ENCODE measurements at places on chromosomes 3 and 15. TPM values are rescaled to one million over a fixed set of nuclear protein-coding genes. Genes with fewer than 3 reads are reported as not detected.

- peaks cover 61% of the 10 kb centered on the region for H3K36me3 ChIP-seq
- H3K27me3 ChIP-seq: no peaks in the 10 kb centered on the region
- DNase-seq: no peak
Measured at GRCh38 chr15:64865998-64866520, 24.3 kb downstream of the PLEKHO2 start.

- no peaks in the 10 kb centered on the region for H3K36me3 ChIP-seq
- no peak overlapping the region for H3K27ac ChIP-seq
- H3K27me3 ChIP-seq: no peaks in the 10 kb centered on the region
Measured at GRCh38 chr3:109257269-109257668, 59.0 kb downstream of the DPPA2 start.

GRCh38 chr3:21752749-21753347 lies 1.8 kb upstream of the ZNF385D start:
- H3K4me1 ChIP-seq: no peaks in the 10 kb centered on the region
- no peak for DNase-seq
- no peak overlapping the region for H3K27ac ChIP-seq

GRCh38 chr3:133769536-133769935 lies 23.3 kb downstream of the TF start:
- H3K36me3 ChIP-seq: no peaks in the 10 kb centered on the region
- DNase-seq: no peak
- no peaks in the 10 kb centered on the region for H3K4me1 ChIP-seq
- no peak overlapping the region for H3K4me3 ChIP-seq
- no peak overlapping the region for H3K27ac ChIP-seq
- no peaks in the 10 kb centered on the region for H3K27me3 ChIP-seq

DNA sequence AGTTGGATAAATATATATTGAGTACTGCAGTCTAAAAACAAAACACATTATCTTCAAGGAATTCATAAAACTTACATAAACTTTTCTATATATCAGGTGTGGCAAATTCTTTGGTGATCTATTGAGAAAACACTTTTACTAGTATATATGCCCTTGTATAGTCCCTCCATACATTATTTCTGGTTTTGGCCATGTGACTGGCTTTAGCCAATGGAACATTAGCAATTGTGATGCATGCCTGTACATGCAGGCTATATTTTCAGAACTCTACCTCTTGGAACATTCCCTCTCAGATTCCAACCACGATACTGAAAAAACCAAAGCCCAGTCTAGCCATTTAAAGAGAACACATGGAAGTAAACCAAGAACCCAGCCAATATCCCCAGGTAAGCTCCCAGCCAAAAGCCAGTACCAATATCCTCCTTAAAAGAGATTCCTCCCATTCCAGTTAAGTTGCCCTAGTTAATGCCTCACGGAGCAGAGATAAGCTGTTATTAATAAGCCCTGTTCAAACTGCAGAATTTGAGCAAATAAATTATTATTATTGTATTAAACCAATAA lies 152.8 kb downstream of the NEK10 start:
- no peaks in the 10 kb centered on the region for H3K27me3 ChIP-seq
- H3K4me1 ChIP-seq: no peaks in the 10 kb centered on the region
- H3K36me3 ChIP-seq: no peaks in the 10 kb centered on the region
- no peak for DNase-seq
- H3K4me3 ChIP-seq: no peak overlapping the region
- H3K27ac ChIP-seq: no peak overlapping the region

DNA sequence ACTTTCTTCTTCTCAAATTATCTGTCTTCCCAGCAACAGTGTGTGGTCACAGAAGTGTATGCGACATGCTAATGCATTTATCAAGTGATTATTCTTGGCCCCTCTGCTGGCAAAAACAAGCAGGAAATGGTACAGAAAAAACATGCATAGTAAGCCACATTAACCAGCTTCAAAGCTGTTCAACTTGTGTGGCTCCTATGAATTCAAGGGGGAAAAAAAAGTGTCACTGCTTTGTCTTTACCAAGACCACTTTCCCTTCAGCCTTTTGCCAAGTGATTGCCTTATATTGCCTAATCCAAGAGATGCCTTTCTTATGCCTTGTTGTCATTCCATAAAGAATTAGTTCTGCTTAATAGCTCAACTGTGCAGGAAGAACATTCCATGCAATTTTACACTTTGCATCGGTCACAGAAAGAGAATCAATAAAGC lies 39.1 kb downstream of the PRTG start:
- H3K36me3 ChIP-seq: no peaks in the 10 kb centered on the region
- H3K4me3 ChIP-seq: no peak overlapping the region
- no peak for DNase-seq
- no peaks in the 10 kb centered on the region for H3K4me1 ChIP-seq
- H3K27ac ChIP-seq: no peak overlapping the region
- H3K27me3 ChIP-seq: no peaks in the 10 kb centered on the region

DNA sequence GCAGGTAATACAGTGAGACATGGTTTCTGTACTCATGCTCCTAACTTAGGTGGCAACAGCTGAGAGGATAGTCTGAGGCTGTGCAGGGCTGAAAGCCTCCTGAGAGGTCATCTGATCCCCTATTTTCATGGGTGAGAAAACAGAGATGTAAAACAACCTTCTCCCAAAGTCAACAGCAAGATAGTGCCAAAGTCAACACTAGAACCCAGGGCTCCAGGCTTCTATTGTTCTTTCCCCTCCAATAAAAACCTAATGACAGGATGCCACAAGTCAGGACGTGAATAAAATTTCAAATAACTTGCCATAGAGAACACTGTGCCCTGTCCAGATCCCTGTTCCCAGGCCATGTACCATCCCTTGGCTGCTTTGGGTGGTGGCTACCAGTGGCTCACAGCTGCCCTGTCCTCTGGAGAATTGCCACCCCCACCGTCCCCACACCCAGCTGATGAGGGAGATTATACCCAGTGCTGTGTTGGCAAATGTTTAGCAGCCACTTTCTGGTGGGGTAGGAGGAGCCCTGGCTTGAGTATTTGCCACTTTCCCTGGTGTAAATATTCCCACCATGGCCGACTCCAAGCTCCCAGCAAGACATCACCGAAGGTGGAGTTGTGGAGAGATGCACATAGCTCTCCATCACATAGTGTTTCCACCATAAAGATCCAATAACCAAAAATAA lies 54.8 kb downstream of the SRGAP3 start:
- no peak overlapping the region for H3K27ac ChIP-seq
- no peak for DNase-seq
- H3K4me3 ChIP-seq: no peak overlapping the region
- H3K36me3 ChIP-seq: no peaks in the 10 kb centered on the region
- H3K4me1 ChIP-seq: no peaks in the 10 kb centered on the region
- H3K27me3 ChIP-seq: no peaks in the 10 kb centered on the region

DNA sequence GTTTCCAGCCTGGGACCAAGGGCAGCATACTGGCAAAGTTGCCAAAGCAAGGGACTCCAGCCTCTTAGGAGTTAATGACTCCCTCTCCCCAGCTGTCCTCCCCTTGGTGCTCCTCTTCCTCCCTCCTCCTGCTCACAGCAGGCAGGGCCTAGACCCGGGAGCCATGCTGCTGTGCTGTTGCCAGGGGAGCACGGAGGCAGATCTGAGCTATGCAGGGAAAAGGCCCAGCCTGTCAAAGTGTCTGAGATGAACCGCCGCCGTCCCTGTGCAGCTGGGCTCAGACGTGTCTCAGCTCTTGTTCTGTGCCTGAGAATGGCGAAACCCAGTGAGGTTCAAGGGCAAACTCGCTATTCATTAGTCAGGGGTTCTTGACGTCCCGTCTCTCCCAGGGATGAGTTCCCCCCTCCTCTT lies 60.8 kb upstream of the POLG start:
- H3K27ac ChIP-seq: no peak overlapping the region
- no peak for DNase-seq
- no peak overlapping the region for H3K4me3 ChIP-seq
- peaks cover 12% of the 10 kb centered on the region for H3K4me1 ChIP-seq
- peaks cover 61% of the 10 kb centered on the region for H3K27me3 ChIP-seq

DNA sequence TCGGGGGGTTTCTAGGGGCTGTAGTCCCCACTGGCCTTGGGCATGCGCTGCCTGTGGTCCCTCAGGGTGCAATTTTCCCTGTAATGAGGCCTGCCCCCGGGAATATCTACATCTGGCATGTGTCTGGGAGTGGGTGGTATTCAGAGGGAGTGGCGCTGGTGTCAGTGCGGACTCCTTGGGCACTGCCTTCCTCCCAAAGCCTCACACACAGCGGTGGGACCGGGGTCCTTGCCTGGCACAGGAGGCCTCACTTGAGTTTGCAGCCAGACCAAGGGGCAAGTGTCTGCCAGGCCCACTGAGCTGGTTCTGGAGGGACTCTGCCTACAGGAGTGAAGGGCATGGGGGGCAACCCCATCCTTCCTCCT lies 53.5 kb upstream of the PCSK6 start:
- no peak overlapping the region for H3K4me3 ChIP-seq
- no peak overlapping the region for H3K27ac ChIP-seq
- no peak for DNase-seq

- no peak for DNase-seq
- no peaks in the 10 kb centered on the region for H3K36me3 ChIP-seq
- H3K27me3 ChIP-seq: no peaks in the 10 kb centered on the region
- no peaks in the 10 kb centered on the region for H3K4me1 ChIP-seq
- no peak overlapping the region for H3K27ac ChIP-seq
- H3K4me3 ChIP-seq: no peak overlapping the region
Measured at GRCh38 chr3:128144512-128145187, 8.6 kb upstream of the EEFSEC start.

GRCh38 chr3:159974-160373 lies 36.6 kb upstream of the CHL1 start:
- H3K4me1 ChIP-seq: no peaks in the 10 kb centered on the region
- DNase-seq: no peak
- H3K27me3 ChIP-seq: no peaks in the 10 kb centered on the region
- no peaks in the 10 kb centered on the region for H3K36me3 ChIP-seq
- H3K27ac ChIP-seq: no peak overlapping the region

DNA sequence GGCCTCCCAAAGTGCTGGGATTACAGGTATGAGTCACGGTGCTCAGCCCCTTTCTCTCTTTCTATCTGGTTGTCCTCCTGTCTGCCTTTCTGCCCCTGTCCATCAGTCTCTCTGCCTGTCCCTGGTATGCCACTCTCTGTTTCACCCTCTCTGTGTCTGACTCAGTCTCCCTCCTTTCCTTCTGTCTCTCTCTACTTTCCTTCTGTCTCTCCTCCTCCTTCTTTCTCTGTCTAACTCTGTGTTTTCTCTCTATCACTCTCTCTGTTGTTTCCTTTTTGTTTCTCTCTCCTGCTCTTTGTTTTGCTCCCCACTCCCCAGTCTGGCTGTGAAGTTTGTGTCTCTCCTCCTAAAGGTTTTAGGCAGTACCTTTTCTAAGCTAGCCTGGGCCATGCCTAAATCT lies 9.1 kb upstream of the STRA6 start:
- no peaks in the 10 kb centered on the region for H3K27me3 ChIP-seq

GRCh38 chr15:75114327-75114726 lies 87.4 kb upstream of the C15orf39 start:
- no peaks in the 10 kb centered on the region for H3K4me1 ChIP-seq
- H3K36me3 ChIP-seq: no peaks in the 10 kb centered on the region
- no peaks in the 10 kb centered on the region for H3K27me3 ChIP-seq
- no peak overlapping the region for H3K27ac ChIP-seq
- H3K4me3 ChIP-seq: no peak overlapping the region

GRCh38 chr3:176974279-176974678 lies 223.0 kb downstream of the TBL1XR1 start:
- H3K4me1 ChIP-seq: peaks cover 2% of the 10 kb centered on the region
- no peaks in the 10 kb centered on the region for H3K27me3 ChIP-seq
- H3K36me3 ChIP-seq: no peaks in the 10 kb centered on the region
- DNase-seq: no peak
- no peak overlapping the region for H3K27ac ChIP-seq

DNA sequence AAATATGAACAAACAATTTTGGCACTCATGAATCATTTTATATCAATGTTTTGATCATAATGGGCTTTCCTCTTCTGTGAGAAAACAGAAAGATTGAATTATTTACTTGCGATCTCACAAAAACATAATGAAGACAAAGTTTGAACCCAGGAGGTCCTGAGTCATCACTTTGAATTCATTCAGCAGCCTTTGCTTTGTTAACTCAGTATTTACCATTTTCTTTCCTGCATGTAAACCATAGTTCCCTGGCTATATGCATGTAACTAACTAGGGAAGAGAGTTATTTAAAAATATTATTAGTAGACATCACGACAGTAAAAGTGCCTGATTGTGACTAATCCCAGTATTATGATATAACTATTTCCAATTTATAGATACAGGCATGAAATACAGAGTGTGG lies 1026.2 kb downstream of the PLOD2 start:
- H3K4me3 ChIP-seq: no peak overlapping the region
- no peak for DNase-seq
- no peaks in the 10 kb centered on the region for H3K4me1 ChIP-seq
- no peak overlapping the region for H3K27ac ChIP-seq

DNA sequence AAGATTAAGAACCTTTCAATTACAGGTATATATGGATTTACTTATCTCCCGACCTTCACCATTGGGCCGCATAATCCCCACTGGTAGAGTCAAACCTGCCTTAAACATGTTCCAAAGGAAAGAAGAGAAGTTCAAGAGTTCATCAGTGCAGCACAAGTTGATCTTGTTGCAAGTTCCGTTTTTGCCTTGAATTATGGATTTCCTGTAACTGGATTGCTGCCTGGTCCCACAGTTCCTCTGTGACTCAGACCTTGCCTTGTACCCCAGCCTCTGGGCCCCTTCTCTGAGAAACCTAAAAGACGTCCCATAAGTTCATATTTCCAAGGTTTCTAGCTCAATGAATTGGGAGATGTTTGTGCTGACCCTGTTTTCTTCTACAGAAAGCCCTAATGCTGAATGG lies 112.5 kb upstream of the THBS1 start:
- no peaks in the 10 kb centered on the region for H3K36me3 ChIP-seq
- peak overlapping the region; percentile 48 for H3K27ac ChIP-seq
- peaks cover 20% of the 10 kb centered on the region for H3K4me1 ChIP-seq
- no peak for DNase-seq
- H3K27me3 ChIP-seq: no peaks in the 10 kb centered on the region
- H3K4me3 ChIP-seq: no peak overlapping the region

DNA sequence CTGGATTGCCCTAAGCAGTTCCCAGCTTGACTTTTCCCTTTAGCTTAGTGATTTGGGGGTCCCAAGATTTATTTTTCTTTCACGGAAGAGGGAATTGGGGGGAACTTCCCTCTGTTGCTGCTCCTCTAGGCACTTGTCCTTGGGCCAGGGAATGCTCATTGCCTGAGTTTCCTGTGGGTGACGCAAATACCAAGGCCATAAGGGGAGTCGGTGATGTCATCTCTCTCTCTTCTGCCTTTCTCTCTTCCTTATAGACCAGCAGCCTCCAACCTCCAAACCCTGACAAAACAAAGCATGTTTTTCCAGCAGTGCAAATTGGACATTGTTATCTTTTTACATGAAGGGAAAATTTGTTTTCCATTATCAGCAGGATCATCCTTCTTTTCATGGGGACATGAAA lies 120.2 kb downstream of the ITPR1 start:
- no peaks in the 10 kb centered on the region for H3K27me3 ChIP-seq
- no peak overlapping the region for H3K27ac ChIP-seq
- no peak overlapping the region for H3K4me3 ChIP-seq
- no peaks in the 10 kb centered on the region for H3K4me1 ChIP-seq
- DNase-seq: no peak

GOLGA8O gene
- total RNA-seq: 2.1 TPM

KLF15 gene
- total RNA-seq: 44.6 TPM

LTK gene
- 15.1 TPM for total RNA-seq

LRRC31 gene
- total RNA-seq: 1.7 TPM

GPR160 gene
- 22.3 TPM for total RNA-seq

DCLK3 gene
- total RNA-seq: not detected
